ENCODE measurements at places on chromosomes 7 and 10.

- DNase-seq: no peak
Observed at GRCh38 chr7:3431306-3431705, 130.3 kb downstream of the SDK1 start.

DNA sequence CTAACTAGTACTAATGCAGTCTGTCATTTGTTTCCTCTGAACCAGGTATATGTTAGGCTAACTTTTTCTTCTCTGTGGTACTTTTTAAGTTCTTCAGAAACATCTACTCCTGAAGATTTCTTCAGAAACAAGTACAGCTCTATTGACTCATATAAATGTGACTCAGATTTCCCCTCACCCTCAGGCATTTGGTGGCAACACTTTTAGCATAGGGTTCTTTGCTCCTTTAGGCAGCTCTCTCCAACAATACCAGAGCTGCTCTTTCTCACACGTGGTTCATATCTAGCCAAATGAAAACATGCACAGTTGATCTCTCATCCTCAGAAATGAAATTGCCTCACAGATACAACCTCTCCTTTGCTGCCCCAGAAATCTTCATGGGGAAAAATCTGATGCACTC is 939.8 kb downstream of the SORCS1 start:
- no peak for DNase-seq

DNA sequence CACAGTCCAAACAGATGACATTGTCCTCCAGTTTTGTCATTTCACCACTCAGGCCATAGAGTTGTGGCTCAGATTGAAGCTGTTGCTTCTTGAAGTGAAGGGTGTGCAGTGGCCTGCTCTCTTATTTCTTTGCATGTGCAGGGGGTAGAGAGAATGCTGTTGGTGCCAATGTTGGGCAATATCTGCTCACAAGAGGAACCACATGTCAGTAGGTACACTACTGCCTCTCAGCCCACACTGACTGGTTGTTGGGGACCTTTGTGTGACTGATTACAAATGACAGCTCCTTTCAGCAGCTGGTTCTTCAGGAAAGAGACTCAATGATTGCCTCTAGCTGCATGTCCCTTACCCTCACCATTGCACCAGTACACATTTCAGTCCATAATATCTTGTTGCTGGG is 21.9 kb upstream of the SFTPA1 start:
- no peak for DNase-seq

GRCh38 chr10:92173996-92174395 is 116.9 kb downstream of the CPEB3 start:
- DNase-seq: no peak

- DNase-seq: no peak
Observed at GRCh38 chr7:39374436-39375040, 191.7 kb upstream of the YAE1 start.

DNA sequence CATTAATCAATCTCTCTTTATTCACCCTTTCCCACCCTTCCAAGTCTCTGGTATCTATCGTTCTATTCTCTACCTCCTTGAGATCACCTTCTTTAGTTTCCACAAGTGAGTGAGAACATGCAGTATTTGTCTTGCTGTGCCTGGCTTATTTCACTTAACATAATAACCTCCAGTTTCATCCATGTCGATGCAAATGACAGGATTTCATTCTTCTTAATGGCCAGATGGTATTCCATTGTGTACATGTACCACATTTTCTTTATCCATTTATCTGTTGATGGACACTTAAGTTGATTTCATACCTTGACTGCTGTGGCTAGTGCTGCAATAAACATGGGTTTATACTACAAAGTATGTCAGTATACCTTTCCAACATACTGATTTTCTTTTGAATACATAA is 3.8 kb upstream of the AOAH start:
- DNase-seq: no peak

GRCh38 chr7:138768241-138768640 is 29.6 kb upstream of the TMEM213 start:
- no peak for DNase-seq

- no peak for DNase-seq
Observed at GRCh38 chr7:52525772-52526341, 509.6 kb upstream of the POM121L12 start.

DNA sequence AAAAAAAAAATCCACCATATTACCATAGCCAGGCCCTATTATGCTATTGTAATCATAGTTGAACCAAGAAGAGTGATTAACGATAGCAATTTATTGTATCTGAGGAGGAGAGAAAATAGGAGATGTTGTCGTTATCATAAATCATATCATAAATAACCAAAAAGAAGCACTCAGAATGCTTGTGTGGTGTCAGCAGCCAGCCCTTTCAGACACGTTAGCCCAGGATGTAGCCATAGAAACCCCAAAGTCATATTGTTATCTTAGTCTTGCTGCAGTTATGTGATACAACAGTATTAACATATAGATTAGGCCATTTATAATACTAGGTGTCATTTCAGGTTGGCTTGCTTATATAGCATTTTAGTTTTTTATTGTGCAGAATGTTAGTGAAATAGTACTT is 102.2 kb upstream of the GATA3 start:
- DNase-seq: no peak

GRCh38 chr10:129191797-129192196 is 275.2 kb upstream of the MGMT start:
- no peak for DNase-seq

- no peak for DNase-seq
Observed at GRCh38 chr7:34320412-34320811, 337.6 kb upstream of the NPSR1 start.

DNA sequence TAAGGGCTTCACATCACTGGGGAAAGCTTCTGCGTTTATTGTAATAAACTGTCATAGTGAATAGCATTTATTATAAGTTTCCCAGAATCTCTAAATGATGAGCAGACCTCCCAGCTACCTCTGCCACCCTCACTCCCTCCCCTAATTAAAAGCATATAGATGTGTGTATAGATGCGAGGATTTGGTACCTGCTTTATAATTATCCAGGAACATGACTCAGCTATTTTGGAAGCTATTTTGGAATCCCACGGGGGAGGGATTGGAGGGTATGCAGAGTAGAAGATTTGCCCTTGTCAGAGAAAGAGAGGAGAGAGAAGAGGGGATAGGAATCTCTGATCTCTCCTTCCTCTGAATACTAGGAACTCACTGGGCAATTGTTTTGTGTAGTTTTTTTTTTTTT is 455.3 kb downstream of the ADRA2A start:
- DNase-seq: no peak

GRCh38 chr10:88992921-88993524 is 2.4 kb downstream of the FAS start:
- no peak for DNase-seq

- DNase-seq: no peak
Observed at GRCh38 chr10:119742947-119743648, 17.2 kb downstream of the INPP5F start.

GRCh38 chr7:73435471-73436009 is 2.0 kb downstream of the FZD9 start:
- DNase-seq: no peak

GRCh38 chr7:2826771-2827170 is 17.3 kb downstream of the GNA12 start:
- DNase-seq: no peak

DNA sequence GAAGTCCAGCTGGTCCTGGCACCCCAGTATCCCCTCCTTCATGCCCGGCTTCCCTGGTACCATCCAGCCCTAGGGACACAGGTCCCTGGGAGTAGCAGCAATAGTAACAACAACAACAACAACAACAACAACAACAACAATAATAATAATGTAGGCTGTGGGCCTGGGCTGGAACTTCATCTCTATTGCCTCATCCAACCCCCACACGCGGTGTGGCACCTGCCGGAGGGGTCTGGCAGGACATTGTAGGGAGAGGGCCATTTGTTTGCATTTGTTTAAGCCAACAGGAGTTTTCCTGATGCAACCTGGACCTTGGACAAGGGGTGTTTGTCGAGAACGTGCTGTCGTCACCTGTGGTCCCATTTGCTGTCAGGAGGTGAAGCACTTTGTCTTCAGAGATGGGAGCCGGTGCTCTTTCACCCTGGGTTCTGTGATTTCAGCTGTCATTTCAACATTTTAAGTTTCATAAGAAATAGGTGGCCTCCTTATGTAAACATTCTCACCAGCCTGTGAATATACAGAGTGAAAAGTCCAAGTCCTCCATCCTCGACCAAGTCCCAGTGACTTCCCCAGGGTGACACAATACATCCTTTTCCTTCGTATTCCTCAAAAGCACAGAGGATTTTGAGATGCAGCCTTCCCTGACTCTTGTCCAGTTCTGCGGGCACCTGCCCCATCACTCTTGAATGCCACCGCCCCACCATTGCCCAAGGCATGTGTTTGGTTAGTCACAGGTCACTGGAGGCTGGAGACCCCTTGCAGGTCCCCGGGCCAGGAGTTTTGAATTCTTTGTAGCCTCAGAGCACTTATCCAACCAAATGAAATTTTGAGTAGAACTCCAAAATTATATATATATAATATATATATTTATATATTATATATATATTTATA is 9.2 kb downstream of the LHPP start:
- DNase-seq: no peak

GRCh38 chr7:47666164-47666862 is 84.4 kb upstream of the TNS3 start:
- no peak for DNase-seq

DNA sequence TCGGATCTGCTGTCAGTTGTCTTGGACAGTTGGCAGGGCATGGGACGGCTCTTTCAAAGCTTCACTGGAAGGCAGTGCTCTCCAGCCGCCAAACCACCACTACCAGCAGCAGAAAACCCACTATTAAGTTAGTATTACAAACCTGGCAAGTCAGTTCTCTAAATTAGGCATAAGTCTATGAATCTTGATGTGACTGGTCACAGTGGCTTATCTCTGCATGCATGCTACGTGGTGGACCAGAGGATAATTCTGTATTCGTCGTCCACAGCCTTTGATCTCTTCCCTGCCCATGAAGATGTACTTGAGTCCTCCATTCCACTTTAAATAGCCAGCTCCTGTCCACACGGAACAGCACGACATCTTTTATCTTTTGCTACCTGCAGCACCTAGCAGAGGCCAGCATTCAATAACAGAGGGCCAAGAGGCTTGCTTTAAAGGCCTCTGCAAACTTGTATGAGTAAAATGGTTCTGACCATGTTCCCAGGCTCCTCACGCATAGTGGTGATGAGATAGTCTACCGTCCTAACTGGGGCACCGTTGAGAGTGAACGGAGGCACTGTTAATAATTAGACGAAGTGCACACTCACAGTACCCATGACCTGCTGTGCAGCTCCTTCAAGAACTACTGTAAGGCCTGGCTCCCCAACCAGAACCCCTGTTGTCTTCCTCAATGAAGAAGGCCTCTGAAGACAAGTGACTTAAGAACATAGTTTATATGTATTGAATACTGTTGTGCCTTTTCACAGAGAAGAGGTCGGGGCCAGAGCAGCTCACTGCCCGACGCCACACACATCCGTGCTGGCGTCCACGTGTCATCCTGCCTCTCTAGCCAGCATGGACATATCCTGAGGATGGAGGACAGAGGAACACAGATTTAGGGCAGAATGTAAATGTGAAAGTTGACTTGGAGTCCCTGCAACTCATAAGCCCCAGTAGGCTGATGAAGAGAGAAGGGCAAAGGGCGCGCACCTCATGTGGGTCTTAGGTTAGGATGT is 1.0 kb downstream of the GPR146 start:
- no peak for DNase-seq

GRCh38 chr7:115558161-115558560 is 472.4 kb downstream of the TFEC start:
- DNase-seq: no peak

GRCh38 chr10:80411681-80412220 is 3.4 kb downstream of the PRXL2A start:
- DNase-seq: no peak
